ENCODE measurements at places on chromosomes 2 and 18.

DNA sequence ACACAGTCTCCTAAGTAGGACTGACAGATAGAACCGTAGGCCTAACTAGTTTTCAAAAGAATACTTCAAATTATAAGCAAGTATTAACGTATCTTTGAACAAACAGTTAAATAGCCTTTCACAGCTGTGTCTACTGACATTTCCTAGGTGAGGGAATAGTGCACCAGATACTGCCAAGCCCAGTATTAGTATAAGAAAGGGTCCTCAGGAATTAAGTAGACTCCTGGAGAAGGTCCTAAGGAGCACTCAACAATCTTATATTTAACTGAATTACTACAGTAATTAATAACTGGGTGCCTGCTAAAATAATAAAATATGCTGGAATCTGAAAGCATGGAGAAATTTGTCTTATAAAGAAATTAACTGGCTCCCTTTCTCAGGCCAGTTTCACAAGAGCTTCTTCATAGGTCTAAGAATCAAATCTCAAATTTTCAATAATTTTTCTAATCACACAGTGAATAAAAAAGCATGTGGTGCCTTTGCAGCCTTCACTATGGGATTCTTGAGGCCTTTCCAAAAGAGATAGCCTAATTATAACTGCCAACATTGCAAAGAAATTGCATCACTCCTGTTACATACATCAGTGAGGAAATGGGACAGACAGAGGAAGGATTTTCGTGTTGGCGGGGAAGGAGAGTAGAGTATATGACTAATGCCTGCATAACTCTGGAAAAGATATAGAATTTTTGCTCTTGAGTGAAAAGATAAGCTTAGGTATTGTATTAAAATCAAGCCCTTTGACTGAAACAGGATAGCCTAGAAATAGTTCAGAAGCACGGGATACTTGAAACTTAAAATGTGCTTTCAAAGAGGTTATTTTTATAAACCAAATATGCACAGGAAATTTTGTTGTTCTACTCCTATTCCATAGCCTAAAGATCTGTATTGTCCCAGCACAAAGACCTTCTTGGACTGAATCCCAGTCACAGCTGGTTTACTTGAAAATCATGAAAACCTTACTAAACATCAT, 228.6 kb upstream of the STK17B start:
- no peak for DNase-seq

GRCh38 chr2:88006912-88007439, 9.4 kb downstream of the RNU2-63P start:
- peak; percentile 39 for DNase-seq

DNA sequence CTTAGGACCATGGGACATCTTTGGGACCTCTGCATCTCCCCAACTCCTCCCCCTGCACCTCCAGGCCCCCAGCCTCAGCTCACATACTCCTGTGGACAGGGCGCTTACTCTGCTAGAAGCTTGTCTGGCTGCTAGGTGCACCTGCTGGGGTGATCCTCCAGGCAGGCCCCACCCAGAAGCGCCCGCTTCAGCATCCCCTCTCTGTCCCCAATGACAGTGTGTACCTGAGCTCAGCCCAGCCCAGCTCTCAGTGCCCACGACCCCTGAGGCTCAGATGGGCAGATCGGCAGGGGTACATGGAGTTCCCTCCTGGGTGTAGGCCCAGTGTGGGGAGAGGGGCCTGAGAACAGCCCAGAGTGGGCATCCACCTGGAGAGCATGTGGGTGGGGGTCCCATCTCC, 5.9 kb downstream of the TEKT4 start:
- peak; percentile 10 for DNase-seq

DNA sequence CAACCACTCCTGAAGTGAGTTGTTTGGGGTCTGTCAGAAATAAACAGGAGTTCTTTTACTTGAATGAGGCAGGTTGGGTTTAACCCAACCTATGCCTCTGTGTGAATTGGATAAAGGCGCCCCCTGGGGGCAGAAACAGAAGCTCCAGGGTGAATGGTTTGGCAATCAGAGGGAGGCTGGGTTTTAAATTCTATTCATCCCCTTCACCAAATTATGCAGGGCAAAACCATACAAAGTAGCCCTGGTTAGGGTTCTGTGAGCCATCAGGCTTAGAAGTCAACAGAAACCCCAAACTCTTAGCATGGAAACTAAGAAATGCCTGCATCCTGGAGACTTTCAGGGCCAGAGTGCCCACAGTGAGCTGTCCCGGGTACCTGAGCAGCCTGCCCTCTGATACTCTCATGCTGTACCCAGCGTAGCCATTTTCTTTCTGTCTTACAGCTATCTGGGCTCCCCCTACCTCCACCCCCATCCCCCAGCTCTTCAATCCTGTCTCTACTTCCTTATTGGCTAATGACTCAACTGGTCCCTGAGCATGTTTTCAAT, 241.5 kb downstream of the ICOS start:
- DNase-seq = peak; percentile 60

- DNase-seq = no peak
Measured at GRCh38 chr2:20584399-20585358, 66.2 kb downstream of the HS1BP3 start.
